Psoas muscle (tissue), 8 donors: ENCODE measurements at places on chromosomes 2 and 18. TPM values are rescaled to one million over a fixed set of nuclear protein-coding genes. Genes with fewer than 3 reads are reported as not detected.

GRCh38 chr18:69885841-69886531, 61.7 kb downstream of the CD226 start:
- no peak for DNase-seq

- DNase-seq = peak; percentile 31
These were observed 51.5 kb downstream of the TWIST2 start for GRCh38 chr2:238899386-238899785.

Gene MDH1B
- 0.27 TPM for total RNA-seq

Gene KCNG2
- 0.20 TPM for total RNA-seq

DNA sequence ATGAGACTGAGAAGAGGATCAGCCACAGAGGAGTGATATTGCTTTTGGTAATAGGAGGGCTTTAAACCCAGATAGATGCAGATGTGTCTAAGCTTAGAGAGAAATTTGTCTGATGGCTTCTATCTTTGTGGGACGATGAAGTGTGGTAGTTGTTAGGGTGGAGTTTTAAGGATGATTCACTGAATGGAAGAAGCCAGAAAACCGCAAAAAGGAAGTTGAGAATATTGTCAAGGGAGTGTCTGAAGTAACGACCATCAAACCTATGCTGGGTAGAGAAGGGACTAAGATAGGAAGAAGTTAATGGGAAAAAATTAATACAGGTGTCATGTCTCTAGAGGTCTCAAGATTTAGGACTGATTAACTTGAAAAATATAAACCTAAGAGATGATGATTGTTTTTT, 195.6 kb upstream of the MC4R start:
- DNase-seq = no peak
